ENCODE measurements at places on chromosomes 4 and X.

DNA sequence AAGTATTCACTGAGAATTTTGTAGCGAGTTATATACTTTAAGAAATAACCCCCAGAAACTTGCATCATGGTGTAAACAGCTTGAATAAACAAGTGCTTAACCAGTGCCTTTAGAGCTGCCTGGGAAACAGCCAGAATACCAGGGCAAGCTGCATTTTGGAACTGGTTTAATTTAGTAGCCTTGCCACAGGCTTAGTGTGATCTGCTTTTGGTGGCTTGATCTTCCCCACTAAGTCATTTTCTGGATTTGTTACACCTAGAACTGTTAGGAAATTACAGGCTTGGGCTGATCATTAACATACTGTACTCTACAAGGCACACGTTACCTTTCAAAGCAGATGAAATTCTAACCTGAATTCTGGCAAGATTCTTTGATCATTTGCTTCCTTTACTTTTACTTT lies 35.4 kb downstream of the NPNT start:
- DNase-seq: no peak

- DNase-seq: no peak
These were observed 10.6 kb downstream of the ASMTL start for GRCh38 chrX:1442016-1442665.

DNA sequence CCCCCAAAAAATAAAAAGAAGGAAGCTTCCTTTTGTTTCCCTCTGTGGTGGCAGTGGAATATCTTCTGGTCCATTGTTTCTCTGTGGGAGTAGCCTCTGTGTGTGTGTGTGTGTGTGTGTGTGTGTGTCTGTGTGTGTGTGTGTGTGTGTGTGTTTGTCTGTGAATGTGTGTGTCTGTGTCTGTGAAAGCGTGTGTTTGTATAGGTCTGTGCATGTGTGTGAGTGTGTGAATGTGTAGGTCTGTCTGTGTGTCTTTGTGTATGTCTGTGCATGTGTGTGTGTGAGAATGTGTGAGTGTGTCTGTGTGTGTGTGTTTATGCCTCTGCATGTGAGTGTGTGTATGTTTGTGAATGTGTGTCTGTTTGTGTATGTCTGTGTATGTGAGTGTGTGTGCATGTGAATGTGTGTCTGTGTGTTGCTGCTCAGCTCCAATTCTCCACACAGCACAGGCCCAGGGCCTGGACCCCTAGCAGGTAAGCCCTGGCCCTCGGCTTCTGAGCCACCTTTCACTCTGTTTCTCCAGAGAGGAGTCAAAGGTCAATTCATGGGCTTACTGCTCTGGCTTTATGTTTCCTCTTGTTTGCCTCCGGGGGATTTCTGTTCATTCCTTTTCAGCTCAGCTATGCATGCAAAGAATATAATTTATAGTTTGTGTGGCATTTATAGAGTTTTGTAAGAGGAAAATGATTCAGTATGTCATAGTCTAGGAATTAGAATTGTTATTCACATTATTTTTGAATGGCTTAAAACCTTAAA lies 89.8 kb downstream of the UCHL1 start:
- no peak for DNase-seq

DNA sequence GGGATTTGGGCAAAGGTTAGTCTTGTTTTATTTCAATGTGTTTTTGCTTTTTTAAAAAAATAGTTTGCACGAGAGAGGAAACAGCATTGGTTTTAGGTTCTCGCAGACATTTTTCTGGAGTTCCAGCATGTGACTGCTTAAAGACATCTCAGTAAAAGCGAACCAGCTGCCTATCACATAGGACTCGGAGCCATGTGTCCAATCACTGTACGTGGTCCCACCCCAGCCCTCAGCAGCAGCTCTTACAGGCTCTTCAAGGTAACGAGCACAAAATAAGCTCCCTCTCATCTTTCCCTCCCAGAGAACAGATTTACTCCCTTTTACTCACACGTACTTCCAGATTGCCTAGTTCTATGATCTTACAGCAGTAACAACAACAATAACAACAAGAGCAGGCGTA lies 68.7 kb downstream of the MCF2 start:
- DNase-seq: no peak
